Nucleus accumbens (tissue), 56 donors: ENCODE measurements at places on chromosomes 1 and 21.

DNA sequence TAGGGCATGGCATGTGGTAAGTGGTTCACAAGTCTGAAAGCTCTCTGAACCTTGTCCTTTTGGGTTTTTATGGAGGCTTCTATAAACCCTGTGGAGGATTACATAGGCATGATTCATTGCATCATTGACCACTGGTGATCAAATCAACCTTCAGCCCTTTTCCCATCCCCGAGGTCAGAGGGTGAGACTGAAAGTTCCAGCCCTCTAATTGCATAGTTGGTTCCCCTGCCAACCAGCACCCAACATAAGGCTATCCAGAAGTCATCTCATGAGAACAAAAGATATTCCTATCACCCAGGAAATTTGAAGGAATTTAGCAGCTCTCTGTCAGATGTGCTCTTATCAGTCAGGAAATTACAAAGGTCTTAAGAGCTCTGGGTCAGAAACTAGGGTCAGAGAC lies 89.5 kb upstream of the ARTN start:
- DNase-seq, result no peak

- DNase-seq, result peak; percentile 37
These were observed 3.2 kb downstream of the ATP1B1 start for GRCh38 chr1:169109561-169110134.

DNA sequence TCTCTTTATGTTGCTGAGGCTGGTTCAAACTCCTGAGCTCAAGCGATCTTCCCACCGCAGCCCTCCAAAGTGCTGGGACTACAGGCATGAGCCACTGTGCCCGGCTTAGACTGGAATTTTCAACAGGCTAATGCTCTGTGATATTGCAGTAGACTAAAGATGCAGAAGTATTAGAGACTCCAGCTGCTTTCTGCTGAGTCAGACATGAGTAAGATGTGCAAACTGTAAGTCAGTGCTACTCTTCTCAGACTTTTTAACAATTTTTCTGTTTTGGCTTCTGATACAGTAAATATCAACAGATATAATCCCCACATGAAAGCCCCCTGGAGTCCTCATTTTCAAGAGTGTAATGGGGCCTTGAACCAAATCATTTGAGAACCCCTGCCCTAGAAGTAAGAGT lies 29.3 kb upstream of the NLRP3 start:
- no peak for DNase-seq

DNA sequence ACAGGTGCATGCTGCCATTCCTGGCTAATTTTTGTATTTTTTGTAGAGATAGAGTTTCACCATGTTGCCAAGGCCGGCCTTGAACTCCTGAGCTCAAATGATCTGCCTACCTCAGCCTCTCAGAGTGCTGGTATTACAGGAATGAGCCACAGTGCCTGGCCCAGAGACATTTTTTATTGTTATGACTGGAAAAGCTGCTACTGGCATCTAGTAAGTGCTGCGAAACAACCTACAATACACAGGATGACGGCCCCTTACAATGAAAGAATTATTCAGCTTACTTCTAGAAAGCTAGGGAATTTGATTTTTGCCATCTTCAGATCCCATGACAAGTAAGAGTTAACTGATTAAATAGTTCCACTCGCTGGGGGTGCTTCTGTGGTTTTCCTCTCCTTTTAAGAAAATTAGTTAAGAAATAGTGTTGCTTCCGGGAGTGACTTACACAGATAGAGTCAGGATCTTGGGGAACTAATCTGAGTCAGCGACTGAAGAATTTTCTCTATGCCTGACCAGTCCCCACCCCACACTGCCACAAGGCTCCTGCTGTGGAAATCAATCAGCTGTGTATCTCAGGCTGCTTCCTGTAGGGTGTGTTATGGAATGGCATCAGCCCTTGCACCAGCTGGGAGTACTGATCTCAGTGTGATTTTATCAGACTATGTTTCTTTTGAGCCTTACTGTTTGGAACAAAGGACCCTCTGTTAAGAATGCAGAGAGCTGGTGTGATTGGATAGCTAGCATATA lies 93.0 kb upstream of the BMP8A start:
- peak; percentile 12 for DNase-seq

DNA sequence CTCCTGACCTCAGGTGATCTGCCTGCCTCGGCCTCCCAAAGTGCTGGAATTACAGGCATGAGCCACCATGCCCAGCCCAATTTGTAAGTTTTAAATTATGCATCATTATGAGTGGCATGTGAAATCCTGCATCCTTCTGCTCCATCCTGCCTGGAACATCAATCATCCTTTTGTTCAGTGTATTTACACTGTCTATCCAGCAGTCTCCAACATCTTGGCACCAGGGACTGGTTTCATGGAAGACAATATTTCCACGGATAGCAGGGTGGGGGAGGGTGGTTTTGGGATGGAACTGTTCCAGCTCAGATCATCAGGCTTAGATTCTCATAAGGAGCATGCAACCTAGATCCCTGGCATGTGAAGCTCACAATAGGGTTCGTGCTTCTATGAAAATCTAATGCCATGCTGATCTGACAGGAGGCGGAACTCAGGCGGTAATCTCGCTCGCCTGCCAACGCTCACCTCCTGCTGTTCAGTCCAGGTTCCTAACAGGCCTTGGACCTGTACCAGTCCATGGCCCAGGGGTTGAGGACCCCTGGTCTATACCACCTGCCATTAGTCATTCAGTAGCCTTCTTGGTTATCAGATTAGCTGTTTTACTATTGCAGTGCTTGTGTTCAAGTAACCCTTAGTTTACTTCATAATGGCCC lies 22.2 kb upstream of the TCEA3 start:
- no peak for DNase-seq

DNA sequence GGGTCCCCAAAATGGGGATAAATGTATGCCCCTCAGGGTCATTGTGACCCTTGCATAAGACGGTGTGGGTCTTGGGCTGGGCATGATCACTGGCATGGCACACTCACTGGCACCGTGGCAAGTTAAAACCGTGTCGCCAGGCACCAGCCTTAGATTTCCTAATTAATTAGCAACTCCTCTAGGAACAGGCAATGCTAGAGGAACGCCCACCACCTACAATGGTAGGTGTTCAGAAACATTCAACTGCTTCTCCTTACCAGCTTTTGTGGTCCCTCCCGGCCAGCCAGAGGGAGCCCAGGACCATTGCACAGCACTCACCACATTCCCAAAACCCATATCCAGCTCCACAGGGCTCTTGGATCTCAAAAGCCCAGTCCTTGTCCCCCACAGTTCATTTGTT lies 36.4 kb downstream of the EPHA2 start:
- DNase-seq, result no peak

DNA sequence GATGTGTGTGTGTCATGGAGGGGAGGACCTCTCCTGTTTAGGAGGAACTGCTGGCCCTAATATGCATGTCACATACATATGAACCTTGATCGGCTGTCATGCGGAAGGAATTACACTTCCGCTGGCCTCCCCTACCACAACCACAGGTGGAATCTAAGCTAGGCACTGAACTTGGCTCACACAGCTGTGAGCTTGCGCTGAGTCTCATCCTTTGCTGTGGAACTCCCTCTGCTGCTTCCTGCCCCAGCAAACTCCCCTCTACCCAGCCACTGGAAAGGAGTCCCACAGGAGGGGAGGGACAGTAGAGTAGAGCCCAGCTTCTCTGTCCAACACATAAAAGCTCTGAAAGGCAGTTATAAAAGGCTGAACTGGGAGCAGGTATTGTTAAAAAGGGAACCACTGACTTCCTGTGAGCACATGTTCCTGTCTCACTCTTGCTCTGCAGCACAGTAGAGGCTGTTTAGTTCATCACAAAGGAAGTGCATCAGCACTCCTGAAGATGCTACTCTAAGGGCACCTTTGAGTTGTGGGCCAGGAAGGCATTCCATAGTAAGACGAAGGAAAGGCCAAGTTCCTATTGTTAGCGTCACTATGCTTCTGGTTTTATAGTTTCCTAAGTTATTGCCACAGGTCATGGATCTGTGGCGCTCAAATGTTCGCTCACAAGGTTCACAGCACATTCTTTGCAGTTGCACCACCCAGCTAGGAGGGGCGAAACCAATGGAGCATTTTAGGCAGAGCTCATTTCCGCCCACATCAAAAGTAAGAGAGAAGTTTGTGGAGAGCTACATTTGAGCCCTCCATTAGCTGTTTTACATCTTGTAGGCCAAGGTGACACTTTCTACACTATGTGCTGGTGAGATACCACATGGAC lies 17.7 kb upstream of the PTPRC start:
- no peak for DNase-seq

- no peak for DNase-seq
These were observed 242.2 kb downstream of the PTPRC start for GRCh38 chr1:198880818-198881597.

- no peak for DNase-seq
These were observed 130.3 kb downstream of the TIAM1 start for GRCh38 chr21:31213787-31214186.

- no peak for DNase-seq
These were observed 1.5 kb downstream of the CORT start for GRCh38 chr1:10451287-10451686.

GRCh38 chr1:232524056-232524455 lies 105.9 kb downstream of the SIPA1L2 start:
- DNase-seq, result no peak

DNA sequence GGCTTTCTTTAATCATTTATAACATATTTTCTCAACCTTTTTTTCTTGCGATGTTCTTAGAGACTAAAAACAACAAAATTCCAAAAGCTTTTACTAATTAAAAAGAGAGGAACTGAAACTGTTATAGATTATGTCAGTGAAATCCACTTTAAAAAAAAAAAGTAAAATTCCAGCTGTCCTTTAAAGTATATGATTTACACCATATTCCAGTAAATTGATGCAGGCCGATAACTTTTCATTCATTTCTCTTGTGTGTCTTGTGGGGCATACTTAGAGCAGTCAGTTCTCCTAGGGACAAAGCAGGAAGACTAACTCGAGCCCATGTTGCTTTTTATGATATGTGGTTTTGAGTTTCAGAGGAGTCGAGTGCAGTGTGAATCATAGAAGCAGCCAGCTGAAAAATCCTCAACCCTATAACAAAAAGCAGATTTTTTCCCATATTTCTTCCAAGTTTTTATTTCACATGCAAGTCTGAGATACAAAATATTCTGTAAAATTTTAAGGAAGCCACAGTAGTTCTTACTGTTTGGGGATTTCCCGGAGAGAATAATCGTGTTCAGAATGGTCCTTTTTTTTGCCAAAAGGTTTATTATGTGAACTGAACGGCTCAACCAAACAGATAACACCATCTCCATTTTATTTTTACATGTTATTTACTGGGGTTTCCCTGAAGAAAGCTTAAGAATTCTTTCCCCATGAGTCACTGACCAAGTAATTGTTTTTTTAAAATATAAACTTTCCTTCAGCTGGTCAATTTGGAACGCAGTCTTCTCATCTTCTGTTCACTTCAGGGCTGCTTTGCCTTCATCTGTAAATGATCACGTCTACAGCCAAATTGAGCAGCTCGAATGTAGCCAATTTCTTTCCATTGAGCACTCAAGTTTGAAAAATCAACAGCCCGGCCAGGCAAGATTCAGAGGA lies 77.0 kb upstream of the C1orf105 start:
- DNase-seq, result no peak
